ENCODE measurements at places on chromosomes 11 and 22.

DNA sequence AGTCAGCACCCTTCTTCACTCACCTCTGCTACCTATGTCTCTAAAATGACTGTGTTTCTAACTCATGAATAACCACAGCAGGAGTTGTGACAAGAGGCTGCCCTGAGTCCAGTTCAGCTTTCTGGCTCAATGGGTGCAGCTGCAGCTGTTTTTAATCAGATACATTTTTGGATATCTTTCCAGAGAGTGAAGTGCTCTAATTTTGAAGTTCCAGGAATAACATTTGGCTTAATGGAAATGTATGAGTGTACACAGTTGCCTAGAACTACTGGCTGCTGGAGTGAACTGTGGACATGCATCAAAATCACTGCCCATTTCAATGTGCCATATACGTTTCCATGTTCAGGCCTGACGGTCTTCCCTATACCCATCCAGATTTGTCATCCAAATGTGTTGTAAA is 769.5 kb upstream of the ANO3 start:
- no peak for DNase-seq

DNA sequence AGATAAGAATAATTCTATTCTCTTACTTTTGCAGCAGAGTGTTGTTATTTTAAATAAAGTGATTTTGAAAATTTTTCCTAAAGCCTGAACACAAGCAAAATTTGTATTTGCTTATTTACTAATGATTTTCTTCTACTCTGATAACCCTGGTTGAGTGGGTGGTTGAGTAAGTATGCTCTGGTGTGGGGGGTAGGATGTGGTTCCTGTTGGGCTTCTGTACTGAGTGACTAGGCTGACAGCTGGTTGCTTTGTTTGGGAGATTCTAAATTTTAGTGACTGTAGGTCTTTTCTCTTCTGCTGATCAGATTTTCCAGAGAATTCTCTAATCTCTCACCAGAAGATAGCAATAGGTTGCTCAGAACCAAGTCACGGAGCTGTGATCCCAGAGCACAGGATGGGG is 61.6 kb downstream of the METTL15 start:
- no peak for DNase-seq

- DNase-seq: no peak
Measured at GRCh38 chr11:17405232-17406005, 17.0 kb upstream of the KCNJ11 start.

DNA sequence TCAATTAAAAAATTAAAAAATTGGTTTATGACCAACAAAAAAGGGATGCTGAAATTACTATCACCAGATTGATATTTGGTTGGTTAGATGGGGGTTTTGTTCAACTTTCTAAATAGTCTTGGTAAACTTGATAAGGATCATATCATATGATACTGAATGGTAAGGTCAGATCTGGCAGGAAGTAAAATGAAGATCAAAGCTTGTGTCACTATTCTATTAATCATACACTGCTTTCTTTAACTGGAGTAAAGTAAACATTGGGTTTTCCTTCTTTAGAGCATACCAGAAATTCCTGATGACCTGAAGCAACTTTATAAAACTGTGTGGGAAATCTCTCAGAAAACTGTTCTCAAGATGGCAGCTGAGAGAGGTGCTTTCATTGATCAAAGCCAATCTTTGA is 40.2 kb downstream of the RRM1 start:
- DNase-seq: no peak

DNA sequence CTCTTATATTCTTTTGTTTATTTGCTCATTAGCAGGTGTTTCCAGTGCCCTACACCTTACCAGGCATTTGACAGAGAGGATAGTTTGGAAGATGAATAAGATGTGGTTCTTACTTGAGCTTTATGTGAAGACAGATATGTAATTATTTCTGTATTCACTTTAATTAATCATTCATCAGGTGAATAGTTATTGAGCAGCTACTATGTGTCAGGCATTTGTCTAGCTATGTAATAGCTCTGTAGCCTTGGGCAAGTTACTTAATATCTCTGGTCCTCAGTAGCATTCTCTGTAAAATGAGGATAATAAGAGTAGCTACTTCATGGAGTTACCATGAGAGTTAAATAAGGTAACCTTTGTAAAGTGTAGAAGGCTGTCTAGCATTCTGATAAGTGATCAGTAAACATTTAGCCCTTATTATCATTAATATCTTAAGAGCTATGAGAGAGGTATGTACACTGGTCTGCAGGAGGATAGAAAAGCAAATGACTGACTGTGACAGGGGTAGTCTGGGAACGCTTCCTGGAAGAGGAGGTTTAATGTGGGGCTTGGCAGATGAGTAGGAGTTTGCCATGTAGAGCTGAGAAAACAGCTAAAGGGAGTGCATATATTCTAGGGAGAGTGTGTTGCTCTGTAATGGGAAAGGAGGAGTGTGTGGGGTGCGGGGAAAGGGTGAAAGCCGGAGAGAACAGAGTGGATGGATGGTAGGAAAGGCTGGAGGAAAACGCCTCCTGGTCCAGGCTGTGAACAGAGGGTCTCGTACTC is 56.1 kb downstream of the MICAL2 start:
- DNase-seq: no peak

GRCh38 chr11:64150481-64151239 is 15.3 kb downstream of the MACROD1 start:
- DNase-seq: no peak

DNA sequence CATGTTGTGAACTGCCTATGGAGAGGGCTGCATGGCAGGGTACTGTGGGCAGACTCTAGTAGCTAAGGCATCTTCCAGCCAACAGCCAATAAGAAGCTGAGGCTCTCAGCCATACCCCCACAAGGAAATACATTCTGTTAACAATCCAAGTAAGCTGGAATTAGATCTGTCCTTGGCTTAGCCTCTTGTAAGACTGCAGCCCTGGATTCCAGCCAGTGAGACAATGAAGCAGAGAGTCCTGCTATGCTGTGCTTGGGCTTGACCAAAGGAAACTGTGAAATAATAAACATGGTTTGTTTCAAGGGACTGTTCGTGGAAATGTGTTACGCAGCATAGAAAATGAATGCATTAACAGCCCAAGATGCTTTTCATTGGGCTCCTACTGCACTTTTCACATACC is 1097.4 kb upstream of the CCDC90B start:
- DNase-seq: no peak

GRCh38 chr11:86484795-86485166 is 110.1 kb downstream of the CCDC81 start:
- no peak for DNase-seq

- peak; percentile 50 for DNase-seq
Measured at GRCh38 chr22:37457093-37457893, 28.9 kb downstream of the MFNG start.

DNA sequence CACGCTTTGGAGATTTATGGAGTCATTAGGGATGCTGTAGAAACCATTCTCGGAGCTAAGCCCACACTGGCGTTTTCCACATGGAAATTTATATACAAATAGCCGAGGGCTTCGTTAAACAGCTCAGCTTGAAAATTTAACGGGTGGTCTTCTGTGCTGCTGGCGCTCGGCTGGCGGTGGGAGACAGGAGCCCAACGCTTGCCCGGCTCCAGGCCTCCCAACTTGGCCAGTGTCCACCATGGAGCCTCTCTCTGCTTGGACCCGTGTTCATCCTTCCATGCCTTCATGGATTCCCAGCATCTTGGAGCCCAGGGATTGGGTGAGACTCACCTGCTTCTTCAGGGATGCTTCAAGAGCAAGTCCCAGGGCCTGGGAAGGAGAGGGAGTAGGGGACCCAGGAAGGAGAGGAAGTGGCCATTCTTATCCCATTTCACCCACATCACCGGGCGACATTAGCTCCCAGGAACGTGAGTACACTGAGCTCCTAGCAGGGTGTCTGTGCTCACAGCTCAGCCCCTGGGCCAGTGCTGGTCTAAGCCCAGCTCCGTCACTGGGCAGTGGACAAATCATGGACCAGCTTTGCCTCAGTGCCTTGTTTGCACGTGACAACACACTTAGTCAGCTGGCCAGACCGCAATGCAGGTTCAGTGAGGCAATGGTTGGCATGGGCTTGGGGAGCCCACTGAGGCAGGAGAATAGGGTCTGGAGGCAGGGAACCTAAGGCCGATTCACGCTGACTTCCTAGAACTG is 944.3 kb downstream of the BRD1 start:
- DNase-seq: no peak

DNA sequence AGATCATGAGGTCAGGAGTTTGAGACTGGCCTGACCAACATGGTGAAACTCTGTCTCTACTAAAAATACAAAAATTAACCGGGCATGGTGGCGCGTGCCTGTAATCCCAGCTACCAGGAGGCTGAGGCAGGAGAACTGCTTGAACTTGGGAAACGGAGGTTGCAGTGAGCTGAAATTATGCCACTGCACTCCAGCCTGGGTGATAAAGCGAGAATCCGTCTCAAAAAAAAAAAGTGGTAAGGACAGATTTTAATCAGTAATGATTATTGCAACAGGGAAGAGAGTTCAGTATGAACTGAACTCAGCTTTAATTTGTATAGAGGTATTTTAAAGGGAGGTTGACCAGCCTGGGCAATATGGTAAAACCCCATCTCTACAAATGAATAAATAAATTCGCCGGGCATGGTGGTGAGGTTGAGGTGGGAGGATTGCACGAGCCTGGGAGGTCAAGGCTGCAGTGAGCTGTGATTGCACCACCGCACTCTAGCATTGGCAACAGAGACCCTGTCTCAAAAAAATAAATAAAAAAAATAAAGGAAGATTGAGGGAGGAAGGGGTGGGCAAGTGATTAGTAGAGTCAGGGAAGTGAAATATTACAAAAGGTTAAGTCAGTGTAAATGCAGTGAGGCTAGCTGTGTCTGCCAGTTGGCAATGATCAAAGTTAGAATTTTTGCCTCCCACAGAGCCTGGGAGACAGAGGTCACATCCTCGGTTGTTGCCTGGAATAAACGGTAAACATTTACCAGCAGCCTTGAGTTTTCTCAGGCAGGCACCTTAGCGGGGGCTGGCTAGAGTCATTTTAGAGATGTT is 2.6 kb upstream of the MCM5 start:
- no peak for DNase-seq

GRCh38 chr11:42521994-42522393 is 789.8 kb upstream of the API5 start:
- no peak for DNase-seq

DNA sequence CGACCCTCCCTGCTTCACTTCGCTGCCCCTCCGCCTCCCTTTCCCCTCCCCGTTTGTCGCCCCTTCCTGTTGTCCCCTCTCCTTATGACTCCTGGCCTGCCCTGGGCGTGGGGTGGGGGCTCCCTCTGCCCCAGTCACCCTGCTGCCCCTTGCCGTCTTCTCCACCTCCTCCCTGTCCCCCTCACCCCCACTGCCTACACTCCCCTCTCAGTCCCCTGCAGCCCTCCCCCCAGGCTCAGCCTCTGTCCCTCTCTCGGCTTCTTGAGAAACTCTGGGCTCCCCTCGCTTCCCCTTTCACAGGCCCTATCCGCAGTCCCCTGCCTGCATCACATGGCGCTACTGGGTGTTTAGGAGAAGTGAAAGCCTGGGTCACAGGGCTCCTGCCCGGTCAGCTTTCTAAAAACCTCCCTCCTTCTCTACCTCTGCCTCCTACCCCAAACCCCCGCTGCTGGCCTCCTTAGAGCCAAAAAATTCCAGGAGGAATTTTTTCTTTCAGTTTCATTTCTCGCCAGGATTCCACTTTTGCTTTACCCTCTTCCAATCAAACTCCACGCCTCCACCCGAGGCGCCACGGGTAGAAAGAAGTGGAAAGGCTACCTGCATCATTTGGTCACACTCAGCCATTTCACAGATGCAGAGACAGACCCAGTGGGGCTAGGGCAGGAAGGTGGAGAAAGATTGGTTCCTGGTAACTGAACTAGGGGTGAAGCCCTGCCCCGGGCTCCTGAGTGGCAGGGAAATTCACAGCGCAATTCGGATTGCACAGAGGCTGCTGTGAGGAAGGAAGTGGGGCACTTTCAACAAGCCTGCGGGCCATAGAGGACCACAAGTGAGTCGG is at the start of gene SLC15A3:
Gene SLC15A3, minus strand, starts transcription at position 273 of the 838 bp plus-strand sequence. CDS start 625 bp downstream, outside the sequence.
- DNase-seq: no peak

GRCh38 chr11:30967579-30967978 is 381.4 kb upstream of the MPPED2 start:
- DNase-seq: no peak

DNA sequence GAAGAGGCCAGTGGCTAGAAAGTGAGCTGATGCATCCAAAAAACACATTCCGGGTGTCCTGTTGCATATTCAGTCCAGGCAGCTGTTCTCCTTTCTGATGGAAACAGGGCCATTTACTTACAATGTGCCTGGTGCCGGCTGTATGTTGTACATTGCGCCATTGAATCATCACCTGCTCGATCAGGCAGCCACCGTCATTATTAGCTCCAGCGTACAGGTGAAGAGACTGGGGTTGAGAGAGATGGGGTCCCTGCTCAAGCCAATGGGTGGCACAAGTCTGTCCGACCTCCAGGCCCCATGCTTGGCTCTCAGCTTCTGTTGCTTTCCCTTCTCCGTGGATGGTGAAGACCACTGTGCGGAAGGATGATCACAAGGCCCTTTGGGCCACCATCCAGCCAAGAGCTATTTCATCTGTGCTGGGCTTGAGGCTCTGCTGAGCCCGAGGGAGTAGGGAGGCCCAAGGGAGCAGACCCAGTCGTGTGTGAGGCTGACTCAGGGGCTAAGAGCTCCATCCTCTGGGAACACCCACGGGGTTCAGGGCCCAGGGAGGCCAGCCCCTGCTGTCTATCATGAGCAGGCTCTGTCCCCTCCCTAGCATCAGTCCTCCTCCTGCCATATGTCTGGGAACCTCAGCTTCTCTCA is 20.7 kb upstream of the EMID1 start:
- DNase-seq: no peak

All from erythroblast (primary cell).